ENCODE measurements at places on chromosomes 16 and 17.

- DNase-seq: no peak
Observed at GRCh38 chr17:31649302-31649701, 209.7 kb downstream of the COPRS start.

DNA sequence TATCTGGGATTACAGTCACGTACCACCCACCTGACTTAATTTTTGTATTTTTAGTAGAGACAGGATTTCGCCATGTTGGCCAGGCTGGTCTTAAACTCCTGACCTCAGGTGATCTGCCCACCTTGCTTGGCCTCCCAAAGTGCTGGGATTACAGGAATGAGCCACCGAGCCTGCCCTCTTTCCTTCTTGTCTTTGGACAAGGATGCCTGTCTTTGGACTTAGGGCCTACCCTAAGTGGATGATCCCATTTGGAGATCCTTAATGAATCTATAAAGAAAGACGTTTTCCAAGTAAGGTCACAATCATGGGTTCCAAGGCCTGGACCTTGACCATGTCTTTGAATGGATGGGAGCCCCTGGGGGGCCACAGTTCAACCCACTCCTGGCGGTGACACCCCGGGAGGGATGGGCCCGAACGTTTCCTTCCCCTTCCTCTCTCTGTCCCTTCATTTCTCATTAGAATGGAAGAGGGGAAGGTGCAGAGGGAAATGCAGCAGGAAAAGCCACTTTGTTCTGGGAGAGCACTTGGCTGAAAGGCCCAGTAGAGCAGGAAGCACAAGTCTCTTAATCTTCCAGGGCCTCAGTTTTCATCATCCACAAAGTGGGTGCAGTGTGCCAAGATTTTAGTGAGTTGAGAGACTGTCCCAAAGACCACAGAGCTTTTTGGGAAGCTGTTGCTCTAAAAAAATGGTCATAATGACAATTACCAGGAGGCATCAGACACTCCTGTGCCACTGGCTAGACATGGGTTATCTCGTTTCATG is 353.3 kb downstream of the SEC14L1 start:
- DNase-seq: peak; percentile 55

GRCh38 chr17:80729761-80730160 is 185.1 kb downstream of the RPTOR start:
- no peak for DNase-seq

DNA sequence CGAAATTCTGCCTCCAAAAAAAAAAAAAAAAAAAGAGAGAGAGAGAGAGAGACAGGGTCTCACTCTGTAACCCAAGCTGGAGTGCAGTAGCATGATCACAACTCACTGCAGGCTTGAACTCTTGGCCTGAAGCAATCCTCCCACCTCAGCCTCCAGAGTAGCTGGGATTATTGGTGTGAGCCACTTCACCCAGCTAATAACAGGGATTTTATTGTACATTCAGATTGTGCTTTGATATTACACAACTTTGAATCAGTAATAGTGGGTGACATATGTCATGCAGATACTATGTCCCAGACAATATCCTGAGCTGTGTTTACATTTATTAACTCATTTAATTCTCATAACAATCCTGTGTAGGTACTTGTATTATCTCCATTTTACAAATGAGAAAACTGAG is 19.7 kb upstream of the DHX8 start:
- no peak for DNase-seq

DNA sequence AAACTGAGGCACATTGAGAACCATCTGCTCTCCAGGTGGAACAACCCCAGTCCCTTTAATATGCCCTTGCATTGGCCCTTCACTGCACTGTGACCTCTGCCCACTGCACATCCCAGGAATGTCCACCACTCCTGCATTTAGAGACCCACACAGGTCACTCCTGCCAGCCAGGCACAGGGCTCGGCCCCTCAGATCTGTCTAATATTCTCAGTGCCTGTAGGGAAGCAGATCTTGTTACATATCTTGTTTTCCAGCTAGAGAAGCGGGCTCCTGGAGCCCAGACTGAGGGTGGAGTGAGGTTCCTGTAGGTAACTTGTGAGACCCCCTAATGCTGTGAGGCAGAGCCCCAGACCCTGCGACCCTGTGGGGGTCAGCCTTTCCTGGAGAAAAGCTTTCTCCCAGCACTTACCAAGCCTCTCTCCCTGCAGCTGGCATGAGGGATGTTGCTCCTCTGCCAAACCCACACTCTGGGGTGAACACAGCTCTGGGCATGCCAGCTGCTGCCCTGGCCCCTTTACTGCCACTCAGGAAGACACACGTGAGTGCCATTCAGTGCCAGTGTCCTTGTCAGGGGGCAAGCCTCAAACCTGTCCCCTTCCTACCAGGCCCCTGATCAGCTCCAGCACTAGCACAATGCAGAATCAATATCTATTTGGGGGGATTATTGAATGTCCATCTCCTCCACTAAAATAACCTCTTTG is 40.3 kb upstream of the CRHR1 start:
- no peak for DNase-seq

DNA sequence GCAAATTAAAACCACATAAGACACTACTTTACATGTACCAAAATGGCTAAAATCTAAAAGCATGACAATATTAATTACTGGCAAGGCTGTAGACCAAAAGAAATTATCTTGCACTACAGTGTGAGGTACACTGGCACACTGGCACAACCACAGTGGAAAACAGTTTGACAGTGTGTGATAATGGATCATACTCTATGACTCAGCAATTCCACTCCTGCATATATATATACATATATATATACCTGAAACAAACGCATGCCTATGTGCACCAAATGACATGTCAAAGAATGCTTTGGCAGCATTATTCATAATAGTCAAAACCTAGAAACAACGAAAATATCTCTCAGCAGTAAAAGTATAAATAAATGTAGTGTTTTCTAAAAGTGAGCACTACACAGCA is 4.6 kb upstream of the DYNLRB2 start:
- DNase-seq: no peak

DNA sequence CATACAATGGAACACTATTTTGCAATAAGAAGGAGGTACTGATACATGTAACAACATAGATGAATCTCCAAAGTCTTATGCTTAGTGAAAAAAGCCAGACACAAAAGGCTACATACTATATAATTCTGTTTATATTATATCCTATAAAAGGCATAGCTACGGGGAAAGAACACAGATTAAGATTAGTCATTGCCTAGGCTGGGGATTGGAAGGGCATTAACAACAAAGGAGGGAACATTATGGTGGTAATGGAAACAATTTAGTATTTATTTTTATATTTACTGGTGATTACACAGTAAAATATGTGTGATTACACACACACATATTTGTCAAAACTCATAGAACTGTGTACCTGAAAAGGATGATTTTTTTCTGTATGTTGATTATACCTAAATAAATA is 278.1 kb downstream of the ZFHX3 start:
- DNase-seq: no peak

DNA sequence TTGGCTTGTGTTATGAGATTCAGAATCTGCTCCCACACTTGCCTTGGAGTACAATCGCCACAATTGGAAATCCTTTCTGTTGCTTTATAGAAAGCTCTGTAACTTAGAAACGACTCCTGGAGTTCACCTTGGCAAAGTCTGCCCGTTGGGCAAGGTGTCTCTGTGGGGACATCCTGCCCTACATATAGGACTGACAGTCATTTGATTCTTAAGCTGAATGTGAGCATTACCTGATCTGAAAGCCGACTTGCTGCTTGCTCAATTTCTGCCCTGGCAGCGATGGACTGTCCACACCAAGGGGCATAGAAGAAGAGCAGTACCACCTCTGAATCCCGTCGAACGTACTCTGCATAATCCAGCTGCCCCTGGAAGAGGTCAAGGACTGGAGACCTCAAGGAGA is 6.9 kb downstream of the TXNDC11 start:
- no peak for DNase-seq

DNA sequence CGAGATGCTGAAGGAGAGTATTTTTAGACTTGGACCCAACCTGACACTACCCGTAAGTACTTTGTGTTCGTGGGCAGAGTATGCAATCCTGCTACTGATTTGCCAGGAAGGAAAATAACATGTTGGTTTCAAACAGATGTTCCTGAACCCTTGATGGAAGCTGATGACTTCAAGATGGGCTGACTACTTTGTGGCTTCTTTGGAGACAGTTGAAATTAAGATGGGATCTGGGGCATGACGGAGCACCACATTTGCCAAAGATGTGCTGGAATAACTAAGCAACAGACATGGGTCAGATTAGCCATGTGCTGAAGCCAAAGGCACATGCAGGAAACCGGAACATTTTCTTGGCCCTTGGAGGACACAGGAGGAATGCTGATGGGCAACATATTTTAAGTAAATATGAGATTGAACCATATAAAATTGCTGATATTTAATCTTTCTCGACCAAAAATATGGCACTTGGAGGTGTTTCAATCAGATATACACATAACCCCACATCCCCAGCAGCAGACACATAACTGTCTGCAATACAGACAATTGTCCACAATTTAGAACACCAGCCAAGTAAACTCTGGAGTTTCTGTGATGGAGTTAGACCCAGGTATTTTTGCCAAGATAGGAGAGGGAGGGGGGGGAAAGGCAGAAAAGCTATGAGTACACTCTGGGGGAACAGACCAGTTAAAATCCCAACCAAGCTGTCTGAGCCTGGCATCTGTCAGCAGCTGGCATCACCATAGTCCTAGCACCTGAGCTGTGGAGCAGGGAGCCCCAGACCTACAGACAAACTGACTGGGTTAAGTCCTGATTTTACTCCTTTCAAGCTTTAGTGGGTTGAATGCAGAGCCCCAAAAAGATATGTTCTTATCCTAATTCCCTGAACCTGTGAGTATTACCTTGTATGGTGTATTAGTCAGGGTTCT is 329.4 kb upstream of the CDH5 start:
- DNase-seq: peak; percentile 76

GRCh38 chr17:56754523-56755208 is 79.1 kb downstream of the C17orf67 start:
- no peak for DNase-seq

- DNase-seq: no peak
Observed at GRCh38 chr17:64950871-64951270, 31.6 kb upstream of the LRRC37A3 start.

DNA sequence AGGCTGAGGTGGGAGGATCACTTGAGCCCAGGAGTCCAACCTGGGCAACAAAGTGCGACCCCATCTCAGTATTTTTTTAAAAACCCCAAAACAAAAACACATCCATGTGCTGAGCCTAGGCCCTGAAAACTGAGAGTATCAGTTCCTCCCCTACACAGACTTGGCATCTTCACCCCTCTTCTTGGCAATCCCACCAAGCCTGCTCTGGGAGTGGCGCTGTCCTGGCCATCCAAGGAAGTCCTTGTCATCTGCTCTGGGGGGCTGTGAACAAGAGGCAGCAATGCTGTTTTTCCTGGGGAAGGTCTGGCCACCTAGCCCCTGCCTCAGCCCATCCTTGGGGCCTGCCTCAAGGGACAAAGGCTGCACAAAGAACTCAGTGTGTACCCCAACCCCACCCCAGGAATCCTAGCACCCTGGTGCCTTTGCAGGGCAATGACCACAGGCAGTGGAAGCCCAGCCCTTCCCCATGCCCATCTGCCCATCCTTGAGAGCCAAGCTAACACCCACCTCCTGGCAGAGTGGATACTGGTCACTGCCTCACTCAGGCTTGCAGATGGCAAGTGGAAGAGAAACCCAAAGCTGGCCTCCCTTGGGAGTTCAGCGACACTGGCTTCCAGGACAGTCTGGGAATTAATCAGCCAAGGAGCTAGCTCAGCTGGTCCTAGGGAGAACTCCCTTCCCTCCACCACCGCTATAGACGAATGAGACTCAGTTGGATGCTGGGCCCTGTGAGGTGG is 14.8 kb upstream of the GFOD2 start:
- no peak for DNase-seq

GRCh38 chr17:58525239-58525638 is 10.8 kb upstream of the MTMR4 start:
- peak; percentile 90 for DNase-seq

DNA sequence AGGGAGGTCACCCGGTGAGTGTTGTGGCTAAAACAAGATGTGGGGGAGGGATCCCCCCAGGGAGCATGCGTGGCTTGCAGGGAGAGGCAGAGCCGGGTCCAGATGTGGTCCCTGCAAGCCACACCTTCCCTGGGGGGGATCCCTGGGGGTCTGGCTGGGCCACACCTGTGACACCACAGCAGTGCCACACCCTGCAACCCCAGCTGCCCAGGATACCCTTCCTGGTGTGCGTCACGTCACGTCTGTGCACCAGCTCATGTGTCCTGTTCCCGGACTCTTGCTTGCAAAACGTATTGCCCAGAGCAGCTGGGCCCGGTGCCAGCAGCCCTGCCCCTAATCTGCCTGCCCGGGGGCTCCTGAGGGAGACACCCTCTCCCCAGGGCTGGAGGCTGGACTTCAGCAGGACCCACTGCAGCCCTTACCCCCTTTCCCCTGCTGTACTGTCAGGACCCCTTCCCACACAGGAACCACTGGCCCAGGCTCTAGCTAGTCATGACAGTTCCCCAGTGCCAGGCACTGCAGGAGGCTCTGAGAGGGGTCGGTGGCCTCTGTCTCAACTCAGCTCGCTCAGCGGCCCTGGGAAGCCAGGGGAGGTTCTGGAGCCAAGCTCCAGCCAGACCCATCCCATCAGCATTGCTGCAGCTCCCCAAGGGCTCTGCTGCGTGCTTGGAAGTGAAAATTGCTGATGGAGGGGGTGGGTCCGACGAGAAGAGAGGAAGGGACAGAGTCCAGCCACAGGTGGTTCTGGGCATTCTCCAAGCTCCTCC is 25.8 kb upstream of the ACSF3 start:
- no peak for DNase-seq

DNA sequence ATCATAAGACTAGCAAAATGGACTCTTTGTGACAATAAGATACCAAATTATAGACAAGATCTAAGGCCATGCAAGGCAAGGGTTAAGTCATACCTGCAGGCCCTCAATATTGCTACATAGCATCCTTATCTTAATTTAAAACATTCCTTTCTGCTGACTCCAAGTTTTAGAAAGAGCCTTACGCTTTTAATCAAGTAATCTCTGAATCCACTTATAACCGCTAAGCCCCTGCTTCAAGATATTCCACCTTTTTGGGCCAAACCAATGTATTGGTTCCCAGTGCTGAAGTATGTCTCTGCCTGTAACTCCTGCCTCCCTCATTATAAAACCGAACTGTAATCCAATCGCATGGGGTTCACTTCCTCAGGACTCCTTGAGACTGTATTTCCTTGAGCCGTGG is 255.4 kb downstream of the PHKB start:
- DNase-seq: no peak
